Naive thymus-derived CD4-positive, alpha-beta T cell (primary cell): ENCODE measurements at places on chromosomes 7 and 10.
A peak's percentile ranks its signal among the peaks of the same experiment; 100 is the strongest.

GRCh38 chr7:148662646-148663045 is 36.1 kb upstream of the CUL1 start:
- DNase-seq, result no peak

DNA sequence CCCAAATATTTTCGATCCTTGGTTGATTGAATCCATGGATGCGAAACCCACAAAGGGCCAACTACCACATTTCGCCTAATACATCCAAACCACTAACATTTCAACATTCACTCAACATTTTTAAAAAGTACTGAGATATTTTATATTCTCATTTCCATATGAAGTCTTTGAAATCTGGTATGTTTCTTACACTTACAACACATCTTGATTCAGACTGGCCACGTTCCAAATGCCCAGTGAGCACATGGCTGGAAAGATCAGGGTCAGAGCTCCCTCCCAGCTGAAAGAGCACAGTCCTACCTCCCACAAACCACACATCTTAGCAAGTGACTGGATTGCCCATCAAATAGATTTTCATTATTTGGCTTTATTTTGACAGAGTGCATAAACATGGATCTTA is 18.9 kb downstream of the NCAPG2 start:
- DNase-seq, result no peak

DNA sequence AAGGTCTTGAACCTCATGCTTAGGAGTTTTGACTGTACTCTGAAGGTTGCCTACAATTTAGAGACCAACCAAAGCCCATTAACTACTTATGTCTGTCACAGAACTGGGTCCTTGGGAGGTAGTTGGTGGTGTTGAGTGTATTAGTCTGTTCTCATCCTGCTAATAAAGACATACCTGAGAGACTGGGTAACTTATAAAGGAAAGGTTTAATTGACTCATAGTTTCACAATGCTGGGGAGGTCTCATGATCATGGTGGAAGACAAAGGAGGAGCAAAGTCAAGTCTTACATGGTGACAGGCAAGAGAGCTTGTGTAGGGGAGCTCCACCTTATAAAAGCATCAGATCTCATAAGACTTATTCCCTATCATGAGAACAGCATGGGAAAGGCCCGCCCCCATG is 319.6 kb upstream of the ZMIZ1 start:
- DNase-seq, result no peak

DNA sequence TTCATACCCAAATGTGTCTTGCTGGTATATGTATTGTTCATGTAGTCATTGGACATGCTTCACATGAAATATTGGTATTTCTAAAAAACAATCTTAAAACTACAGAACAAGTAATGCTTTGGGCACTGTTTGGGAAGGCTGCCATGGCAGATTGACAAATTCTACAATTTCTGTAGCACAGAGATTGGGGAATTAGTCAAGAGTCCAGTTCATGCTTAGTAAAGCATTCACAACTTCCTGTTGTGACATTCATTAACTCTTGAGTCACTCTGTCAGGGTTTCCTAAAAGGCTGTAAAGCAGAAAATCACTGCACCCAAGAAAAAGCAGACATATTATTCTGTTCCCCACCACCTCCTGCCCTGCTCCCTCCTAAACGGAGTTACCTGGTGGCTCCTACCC is 398.9 kb downstream of the PHTF2 start:
- no peak for DNase-seq

GRCh38 chr7:154914996-154915380 is 87.9 kb downstream of the PAXIP1 start:
- DNase-seq, result peak; percentile 10

GRCh38 chr7:128309124-128309523 is 34.6 kb downstream of the RBM28 start:
- DNase-seq, result no peak

GRCh38 chr7:20190560-20191390 is 26.4 kb downstream of the MACC1 start:
- DNase-seq, result no peak

- no peak for DNase-seq
Observed at GRCh38 chr7:147570390-147570789, 1020.2 kb upstream of the C7orf33 start.

- DNase-seq, result no peak
Observed at GRCh38 chr7:66779669-66780409, 39.3 kb downstream of the RABGEF1 start.

GRCh38 chr10:132624847-132625471 is 87.4 kb downstream of the INPP5A start:
- DNase-seq, result no peak

GRCh38 chr10:61662794-61663259 is at the start of gene CABCOCO1:
Gene CABCOCO1 (plus strand): TSS chr10:61662929. CDS start chr10:61662973, 44 bp downstream.
- no peak for DNase-seq

GRCh38 chr7:157875230-157876179 is 538.7 kb downstream of the DNAJB6 start:
- DNase-seq, result peak; percentile 44

DNA sequence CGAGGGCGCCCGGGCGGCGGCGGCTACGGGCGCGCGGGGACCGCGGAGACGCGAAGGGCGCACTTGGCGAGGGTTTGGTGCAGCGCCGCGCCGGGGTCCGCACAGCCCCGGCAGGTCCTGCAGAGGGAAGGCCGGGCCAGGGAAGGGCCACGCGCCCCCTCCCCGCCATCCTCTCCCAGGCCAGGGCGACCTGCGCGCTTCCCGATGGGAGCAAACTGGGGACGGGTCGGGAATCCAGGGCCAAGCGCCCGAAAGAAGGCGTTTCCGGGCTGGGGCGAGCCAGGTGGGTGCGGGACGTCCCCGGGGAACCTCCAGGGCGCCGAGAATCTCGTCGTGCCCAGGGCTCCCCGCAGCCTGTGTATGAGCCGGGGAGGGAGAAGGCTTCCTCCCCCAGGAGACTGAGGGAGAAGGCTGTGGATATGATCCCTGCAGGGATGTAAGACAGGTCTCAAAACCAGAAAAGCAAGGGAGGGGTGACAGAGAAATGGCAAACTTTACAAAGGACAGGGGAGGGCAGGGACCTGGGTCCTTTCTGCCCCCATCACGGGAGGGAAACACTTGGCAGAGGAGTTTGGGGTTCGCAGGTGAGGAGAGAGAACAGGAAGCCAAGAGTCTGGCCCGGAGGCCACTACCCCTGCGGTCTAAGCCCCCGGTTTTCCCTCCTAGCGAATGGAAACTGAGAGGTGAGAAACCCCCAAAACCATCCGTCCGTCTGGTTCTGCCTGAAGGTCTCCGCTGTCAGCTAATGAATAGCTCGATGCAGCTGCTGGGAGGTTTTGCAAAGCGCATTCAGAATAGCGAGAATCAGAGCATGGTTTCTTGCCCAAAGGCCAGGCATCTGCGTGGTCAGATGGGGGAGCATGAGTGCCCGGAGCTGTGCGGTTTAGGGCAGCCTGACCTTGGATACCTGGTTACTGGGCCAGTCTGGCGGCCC is 674 bp downstream of the AMZ1 start:
- no peak for DNase-seq

GRCh38 chr7:78788464-78788863 is 665.0 kb downstream of the MAGI2 start:
- DNase-seq, result no peak

GRCh38 chr10:29877793-29878491 is 181.4 kb downstream of the JCAD start:
- DNase-seq, result no peak

DNA sequence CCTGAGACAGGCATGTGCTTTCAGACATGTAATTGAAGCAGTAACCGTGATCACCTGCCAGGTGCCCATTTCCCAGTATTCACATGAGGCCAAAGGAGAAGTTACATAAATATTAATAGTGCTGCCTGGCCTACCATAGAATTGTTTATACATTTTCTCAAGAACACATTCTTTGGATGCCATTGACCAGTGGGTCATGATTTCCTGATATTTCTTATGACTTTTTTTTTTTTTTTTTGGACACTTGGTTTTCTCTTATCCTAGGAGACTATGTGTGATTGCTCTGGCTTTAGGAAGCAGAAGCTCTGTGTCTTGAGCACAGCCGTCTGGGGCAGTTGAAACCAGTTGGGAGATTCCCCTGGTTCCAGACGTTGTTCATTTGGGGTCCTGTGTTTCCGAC is 143.9 kb upstream of the NPS start:
- DNase-seq, result no peak

- DNase-seq, result no peak
Observed at GRCh38 chr10:26697922-26698608, 564 bp downstream of the PDSS1 start.

- no peak for DNase-seq
Observed at GRCh38 chr7:94249631-94250030, 145.1 kb upstream of the COL1A2 start.

DNA sequence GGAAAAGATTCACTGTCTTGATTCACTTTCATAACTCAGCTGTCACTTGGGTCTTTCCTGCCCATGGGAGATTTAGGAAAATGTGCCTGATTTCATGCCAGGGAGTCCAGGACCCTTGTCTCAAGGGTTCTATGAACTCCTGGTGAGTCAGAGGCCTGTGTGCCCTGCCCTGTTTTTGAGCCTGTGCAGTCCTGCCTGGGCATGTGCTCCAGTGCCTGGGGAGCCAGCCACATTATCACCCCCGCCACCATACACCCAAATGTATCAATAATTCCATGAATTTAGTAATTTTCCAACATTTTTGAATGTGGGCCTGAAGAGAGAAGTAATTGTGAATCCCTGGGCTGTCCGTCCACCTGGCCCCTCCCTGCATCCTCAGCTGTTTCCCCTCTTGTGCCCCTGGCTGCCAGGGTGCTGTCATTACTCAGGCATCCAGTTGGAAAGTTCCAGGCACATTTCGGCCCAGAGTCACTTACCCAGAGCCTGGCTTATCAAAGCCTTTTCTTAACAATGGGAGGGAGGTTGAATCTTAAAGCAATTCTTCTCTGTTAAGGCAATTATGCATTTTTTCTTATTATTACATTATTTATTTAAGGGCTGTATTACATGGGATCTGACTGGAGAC is 287.8 kb upstream of the CDC14C start:
- DNase-seq, result no peak

- no peak for DNase-seq
Observed at GRCh38 chr7:157547102-157547501, 210.3 kb downstream of the DNAJB6 start.

GRCh38 chr10:13708256-13708990 is 121.7 kb downstream of the PRPF18 start:
- DNase-seq, result no peak

DNA sequence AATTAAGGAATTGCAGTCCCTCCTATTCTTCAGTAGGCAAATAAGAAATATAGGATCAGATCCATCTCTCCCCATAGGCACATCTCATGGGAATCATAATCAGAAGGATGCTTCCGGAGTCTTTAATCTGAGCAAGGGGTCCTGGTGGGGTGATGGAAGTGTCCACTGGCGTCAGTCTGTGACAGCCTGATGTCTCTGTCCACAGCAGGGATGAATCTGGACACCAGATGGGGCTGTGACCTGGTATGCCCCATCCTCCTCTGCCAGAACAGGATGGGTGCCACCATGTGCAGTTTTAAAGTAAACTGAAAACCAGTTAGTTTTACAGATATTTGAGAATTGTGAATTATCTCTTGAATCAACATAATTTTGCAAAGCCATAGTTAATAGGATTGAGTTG is 148.7 kb downstream of the C1GALT1 start:
- no peak for DNase-seq
